ENCODE measurements at places on chromosomes 6 and 20.

- DNase-seq: no peak
Measured at GRCh38 chr6:137001299-137001976, 43.3 kb downstream of the IL20RA start.

GRCh38 chr6:7269816-7270215 is 43.2 kb downstream of the SSR1 start:
- no peak for DNase-seq

DNA sequence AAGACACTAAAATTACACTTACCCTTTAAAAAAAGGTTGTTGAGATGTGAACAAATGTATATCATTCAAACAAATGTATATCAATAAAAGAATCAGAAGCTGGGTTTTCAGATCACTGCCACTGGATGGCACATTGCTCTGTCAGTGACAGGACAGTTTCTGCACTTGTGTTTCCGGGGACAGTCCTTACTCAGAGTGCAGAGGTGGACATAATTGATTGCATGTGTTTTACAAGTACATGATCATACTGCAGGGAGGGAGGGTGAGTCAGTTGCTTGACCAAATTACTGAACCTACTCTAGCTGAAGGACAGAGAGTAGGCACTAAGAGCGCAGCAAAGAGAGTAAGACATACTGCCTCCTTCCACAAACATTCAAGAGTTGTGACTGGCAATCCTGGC is 302.3 kb downstream of the TENT5A start:
- DNase-seq: no peak

DNA sequence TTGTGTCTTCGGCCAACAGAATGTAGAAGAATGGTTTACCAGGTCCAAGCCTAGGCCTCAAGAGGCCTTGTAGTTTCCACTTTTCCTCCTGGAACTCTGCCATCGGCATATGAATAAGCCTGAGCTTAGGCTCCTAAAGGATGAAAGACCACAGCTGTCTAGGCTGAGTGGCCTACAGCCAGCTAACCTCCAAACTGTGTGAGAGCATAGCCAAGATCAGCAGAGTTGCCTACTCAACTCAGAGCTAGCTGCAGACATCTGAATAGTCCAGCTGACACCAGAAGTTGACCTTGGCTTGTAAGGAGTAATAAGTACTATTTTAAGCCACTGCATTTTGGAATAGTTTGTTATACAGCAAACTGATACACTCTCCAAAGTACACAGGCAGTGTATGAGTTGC is 52.6 kb upstream of the SMIM29 start:
- DNase-seq: no peak

DNA sequence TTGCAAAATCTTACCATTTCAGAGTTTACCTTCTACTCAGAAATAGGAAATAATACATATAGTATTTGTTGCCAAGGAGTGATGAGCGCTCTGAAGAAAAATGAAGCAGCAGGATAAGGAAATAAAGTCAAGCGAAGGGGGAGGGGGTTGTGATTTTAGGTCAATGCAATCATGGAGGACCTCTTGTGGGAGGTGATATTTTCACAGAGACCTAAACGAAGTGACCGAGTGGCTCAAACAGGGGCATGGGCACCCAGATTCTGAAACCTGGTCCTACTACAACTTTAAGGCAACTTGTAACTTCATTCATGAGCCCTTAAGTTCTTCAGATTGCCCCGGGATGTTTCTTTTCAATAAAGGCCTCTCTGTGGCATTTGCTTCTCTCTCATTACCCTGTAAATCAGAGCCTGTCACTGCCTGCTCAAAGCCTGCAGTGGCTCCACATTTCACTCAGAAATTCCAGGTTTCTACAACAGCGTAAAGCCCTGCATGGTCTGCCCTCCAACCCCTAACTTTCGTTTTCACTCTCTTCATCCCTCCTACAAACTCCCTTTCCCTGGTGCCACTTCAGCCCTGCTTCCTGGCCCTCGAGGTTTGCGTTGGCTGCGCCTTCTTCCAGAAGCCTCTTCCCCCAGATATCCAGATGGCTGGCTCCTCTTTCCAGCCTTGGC is 162.7 kb downstream of the TBC1D7 start:
- DNase-seq: no peak

DNA sequence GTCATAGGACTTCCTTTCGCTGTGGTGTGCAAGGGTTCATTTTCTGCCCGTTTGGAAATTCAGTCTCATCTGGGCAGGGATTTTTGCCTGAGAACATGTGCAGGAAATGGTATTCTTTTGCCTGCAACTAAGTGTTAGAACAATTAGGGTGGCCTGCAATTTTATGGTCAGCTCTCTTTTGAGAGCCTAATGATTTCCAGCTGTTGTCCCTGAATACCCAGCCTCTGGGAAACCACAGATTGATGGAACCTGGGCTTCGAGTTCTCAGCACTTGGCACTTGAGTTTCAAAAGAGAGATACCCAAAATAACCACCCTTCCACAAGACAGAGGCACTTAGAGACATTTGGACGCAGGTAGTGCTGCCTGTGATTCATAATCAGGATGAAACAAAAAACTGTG is 217.2 kb upstream of the FOXA2 start:
- no peak for DNase-seq

DNA sequence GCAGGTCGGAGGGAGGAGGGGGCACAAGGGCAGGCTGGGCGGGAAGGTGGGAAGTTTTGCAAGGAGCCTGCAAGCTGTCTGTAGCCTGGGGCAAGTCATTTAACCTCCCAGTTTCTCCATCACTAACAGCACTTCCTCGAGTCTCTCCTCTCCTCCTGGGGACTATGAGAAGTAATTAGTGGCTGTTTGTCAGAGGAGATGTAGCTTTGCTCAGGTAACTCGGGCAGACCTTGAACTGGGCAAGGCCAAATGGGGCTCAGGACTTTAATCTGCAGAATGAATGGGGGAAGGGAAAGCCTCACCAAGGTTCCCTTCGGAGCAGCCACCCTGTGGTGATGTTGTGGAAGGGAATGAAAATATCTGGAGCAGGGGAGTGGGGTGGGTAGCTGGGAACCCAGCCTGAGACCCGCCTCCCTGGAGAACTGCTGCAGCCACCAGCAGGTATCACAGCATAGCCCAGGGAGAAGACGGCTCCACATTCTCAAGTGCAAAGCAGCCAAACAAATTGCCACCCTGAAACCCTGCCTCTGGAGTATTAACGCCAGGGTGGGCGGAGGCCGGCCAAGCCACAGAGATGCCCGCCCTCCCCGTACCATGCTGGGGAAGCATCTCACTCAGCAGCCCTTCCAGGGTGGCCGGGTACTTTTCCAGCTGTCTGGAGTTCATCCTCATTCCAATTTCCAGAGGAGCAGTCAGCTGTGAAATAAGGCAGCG is 6.1 kb upstream of the LEMD2 start:
- DNase-seq: no peak

DNA sequence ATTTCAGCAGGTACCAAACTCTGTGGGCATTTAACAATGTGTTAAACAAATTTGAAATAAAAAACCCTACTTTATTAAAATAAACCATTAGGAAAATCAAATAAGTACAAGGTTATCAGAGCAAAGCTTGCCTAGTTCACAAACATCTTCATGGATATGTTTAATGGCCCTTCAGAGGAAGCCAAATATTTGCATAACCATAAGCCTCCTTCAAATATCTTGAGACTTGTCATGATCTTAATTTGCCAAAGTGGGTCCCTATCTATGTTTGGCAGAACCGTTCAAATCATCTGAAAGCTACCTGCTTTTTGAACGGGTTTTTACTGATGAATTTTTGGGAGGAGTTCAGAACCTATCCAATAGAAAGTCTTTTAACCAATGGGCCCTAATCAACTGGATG is 176.3 kb downstream of the BACH2 start:
- no peak for DNase-seq

- peak; percentile 61 for DNase-seq
Measured at GRCh38 chr6:28586962-28587745, 61.5 kb downstream of the GPX5 start.

DNA sequence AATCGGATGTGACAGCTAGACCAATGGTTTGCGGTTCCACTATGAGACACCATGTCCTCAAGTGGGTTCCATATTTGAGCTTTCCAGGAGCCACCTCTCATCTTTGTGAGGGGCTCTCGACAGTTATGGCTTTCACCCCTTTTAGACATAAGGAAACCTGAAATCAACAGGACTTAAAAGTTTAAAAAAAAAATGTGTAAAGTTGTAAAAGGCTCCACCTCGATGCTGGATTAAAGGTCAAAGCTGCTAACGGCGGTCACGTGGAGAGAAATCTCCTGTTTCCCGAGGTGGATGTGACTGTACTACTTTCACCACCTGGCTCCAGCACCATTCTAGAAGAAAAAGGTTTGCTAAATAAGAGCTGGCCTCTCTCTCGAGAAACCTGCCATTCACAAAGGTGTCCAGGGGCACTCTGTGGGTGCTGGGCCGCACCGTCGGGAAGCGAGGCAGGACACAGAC is 542 bp downstream of the ATP5F1E start:
- DNase-seq: no peak

DNA sequence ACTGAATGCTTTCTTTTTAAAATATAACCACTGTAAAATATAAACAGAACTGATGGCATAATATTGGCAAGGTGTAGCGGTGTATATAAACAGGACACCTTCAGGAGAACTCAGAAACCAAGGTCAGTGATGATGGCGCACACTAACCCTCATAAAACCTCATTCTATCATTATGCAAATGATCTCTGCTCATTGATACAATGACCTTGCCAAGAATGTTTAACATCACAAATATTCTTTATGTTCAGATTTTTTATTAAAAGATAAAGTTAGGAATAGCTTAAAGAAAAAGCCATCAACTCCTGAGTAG is 48.6 kb upstream of the DST start:
- no peak for DNase-seq

GRCh38 chr6:47357827-47358226 is 48.1 kb upstream of the TNFRSF21 start:
- DNase-seq: no peak

DNA sequence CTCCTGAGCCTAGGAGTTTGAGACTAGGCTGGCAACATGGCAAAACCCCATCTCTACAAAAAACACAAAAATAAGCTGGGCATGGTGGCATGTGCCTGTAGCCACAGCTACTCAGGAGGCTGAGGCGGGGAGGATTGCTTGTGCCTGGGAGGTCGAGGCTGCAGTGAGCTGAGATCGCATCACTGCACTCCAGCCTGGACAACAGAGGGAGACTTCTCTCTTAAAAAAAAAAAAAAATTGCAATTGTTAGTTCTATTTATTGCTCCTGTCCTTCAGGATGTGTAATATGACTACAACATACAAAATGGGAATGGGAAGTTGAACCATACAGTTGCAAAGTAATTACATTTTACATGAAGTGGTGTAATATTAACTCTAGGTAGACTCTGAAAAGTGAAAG is 8.1 kb upstream of the AARS2 start:
- DNase-seq: no peak

GRCh38 chr6:30617565-30618269 is at the start of gene MRPS18B:
MRPS18B (plus strand) TSS chr6:30617840; CDS start chr6:30617866, 26 bp downstream.
- peak; percentile 96 for DNase-seq

DNA sequence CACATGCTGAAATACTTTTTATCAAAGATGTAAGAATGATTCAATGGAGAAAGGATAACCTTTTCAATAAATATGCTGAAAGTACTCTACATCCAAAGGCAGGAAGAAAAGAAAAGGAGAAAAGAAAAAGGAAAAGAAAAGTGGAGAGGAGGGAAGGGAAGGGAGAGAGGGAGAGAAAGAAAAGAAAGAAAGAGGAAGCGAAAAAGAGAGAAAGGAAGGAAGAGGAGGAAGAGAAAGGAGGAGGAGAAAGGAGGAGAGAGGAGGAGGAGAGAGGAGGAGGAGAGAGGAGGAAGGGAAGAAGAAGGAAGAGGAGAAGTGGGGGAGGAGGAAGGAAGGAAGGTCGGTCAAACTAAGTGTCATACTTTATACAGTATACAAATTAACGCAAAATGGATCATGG is 297.4 kb upstream of the HSF2 start:
- DNase-seq: no peak

DNA sequence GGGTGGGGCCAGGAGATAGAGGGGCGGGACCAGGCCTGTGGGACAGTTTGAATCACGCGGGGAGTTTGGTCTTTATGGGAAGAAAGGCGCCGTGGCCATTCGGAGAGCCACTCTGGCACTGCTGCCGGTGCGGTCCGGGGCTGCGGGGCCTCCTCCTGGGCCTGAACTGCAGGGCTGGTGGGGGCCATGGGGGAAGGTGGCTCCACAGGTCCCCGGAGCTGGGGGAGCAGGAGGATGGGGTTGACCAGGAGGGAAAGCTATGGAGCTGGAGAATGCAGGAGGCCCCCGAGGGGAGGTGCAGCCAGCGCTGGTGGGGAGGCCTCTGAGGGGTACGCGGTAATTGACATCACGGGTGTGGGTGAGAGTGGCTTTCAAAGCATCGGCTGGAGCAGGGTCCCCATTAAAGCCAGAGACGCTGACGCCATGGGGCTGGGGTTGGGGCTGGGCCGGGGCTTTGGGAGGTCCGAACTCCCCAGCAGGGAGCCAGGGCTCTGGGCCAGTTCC is 1.8 kb upstream of the BHLHE23 start:
- DNase-seq: no peak
